ENCODE measurements at places on chromosomes 11 and 22.

GRCh38 chr22:37560608-37561211, 430 bp downstream of the CDC42EP1 start:
- no peak for DNase-seq

DNA sequence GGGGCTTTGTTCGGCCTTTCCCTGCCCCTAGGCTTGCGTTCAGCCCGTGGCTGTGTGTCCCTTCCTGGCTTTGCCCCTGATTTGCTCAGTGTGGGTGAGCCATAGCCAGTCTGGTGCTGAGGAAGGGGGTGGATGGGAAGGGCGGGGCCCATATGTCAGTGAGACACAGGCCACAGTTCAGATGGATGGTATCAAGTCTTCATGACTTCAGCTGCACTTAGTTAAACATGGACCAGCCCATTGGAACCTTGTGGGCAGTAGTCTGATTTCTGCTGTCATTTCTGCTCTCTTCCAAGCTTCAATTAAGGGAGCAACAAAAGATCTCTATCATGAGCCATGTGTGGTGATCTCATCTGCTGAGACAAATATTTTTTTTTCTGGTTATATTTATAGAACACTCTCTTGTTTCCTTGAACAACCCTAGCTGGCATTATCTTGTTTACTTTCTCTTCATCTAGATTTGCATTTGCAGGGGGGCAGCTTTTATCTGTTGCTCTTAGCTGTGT, 21.6 kb upstream of the PEX26 start:
- no peak for DNase-seq

- DNase-seq, result no peak
These were observed 59.9 kb upstream of the C11orf87 start for GRCh38 chr11:109362059-109362458.

DNA sequence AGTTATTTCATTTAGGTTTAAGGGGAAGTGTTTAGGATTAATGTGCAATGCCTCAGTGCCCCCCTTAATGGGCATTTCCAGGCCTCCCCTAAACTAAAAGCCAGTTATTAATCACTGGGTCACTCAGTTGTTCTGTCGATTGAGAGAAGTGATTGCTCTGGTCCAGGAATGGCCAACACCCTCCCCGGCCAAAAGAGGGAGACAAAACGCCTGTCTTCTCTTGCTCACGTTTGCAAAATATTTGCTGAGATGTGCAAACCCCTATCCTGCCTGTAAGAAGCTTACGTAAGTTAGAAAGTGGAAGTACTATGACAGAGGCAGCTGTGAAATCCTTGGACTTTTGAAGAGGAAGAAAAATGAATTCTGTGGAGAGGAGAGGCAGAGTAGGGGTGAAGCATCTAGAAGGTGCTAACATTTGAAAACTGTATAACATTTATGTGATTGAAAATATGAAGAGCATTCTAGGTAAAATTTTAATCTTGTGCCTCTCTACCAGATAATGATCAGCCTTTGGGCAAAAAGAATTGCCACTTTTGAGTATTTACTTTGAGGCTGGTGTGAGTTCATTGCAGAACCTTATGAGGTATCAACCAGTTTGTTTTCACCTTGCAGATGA, 37.7 kb downstream of the NTM start:
- DNase-seq, result no peak

- DNase-seq, result no peak
These were observed 1.6 kb downstream of the APLP2 start for GRCh38 chr11:130071211-130071712.

DNA sequence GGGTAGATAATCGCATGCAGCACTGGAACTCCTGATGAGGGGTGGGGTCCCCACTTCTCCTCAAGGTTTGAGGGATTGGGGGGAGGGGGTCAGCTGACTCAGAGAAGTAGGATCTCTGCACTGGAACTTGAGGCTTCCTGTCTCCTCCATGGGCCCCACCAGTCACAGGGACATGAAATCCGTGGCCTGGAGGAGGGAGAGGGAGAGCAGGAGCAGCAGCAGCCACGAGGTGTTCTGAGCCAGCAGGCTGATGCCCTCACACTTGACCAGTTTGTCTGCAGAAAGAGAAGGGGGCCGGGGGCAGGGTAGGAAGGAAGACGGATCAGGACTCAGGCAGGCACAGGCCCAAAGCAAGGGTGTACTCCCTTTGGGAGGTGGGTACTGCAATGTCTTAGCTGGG, 3.7 kb downstream of the THY1 start:
- no peak for DNase-seq

DNA sequence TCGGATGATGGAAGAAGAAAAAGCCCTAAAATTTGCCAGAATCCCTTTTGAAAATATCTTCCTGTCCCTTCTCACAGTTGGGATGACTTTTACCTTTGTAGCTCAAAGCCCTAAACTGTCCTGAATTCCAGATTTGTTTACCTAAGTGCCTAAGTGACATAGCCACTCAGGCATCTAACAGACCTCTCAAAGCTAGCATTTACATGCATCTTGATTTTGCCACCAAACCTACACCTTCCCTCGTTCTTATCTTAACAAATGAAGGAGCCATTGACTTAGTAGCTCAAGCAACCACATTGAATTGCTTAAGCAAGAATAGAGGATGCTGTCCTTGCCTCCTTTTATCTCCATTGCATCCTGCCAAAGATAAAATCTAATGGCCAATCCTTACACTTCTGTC, 198.4 kb upstream of the NTM start:
- no peak for DNase-seq

- no peak for DNase-seq
These were observed 31.9 kb downstream of the FAM83F start for GRCh38 chr22:40026641-40027040.

GRCh38 chr11:115122274-115122673, 381.9 kb downstream of the CADM1 start:
- DNase-seq, result no peak

DNA sequence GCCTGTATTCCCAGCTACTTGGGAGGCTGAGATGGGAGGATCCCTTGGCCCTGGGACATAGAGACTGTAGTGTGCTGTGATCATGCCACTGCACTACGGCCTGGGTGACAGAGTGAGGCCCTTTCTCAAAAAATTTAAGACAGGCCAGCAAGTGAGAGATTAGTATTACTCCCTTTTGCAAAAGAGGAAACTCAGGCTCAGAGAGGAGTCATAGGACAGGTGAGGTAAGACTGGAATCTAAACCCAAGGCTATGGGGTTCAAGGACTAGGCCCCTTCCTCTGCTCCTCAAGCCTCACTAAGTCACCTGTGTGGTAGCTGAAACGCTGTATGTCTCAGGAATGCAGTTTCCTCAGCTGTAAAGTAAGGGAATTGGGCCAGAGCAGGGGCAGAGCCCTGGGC, 1.6 kb upstream of the P2RY2 start:
- DNase-seq, result no peak

GRCh38 chr11:79541466-79541865, 100.6 kb upstream of the TENM4 start:
- DNase-seq, result no peak

- no peak for DNase-seq
These were observed 35.8 kb downstream of the MAML2 start for GRCh38 chr11:96306933-96307775.

GRCh38 chr11:59189986-59190385, 18.1 kb downstream of the DTX4 start:
- DNase-seq, result no peak

GRCh38 chr11:120424970-120425332, 86.6 kb upstream of the GRIK4 start:
- no peak for DNase-seq

DNA sequence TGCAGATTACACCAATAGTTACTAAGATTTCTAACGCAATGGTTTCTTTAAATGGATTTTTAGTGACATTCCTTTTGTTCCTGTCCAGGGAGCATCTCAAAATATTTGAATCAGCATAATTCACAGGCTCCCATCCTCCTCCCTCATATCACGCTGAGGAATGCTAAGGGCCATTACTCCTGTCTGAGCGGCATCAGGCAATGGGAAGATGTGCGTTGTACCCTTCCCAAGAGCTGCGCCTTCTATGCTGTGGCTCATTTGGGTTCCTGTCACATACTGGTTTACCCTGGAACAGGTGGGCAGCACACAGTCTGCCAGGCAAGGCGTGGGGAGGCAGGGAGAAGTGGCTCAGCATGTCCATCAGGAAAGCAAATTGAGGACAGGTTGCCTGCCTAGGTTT, 121.9 kb downstream of the DBX1 start:
- no peak for DNase-seq

DNA sequence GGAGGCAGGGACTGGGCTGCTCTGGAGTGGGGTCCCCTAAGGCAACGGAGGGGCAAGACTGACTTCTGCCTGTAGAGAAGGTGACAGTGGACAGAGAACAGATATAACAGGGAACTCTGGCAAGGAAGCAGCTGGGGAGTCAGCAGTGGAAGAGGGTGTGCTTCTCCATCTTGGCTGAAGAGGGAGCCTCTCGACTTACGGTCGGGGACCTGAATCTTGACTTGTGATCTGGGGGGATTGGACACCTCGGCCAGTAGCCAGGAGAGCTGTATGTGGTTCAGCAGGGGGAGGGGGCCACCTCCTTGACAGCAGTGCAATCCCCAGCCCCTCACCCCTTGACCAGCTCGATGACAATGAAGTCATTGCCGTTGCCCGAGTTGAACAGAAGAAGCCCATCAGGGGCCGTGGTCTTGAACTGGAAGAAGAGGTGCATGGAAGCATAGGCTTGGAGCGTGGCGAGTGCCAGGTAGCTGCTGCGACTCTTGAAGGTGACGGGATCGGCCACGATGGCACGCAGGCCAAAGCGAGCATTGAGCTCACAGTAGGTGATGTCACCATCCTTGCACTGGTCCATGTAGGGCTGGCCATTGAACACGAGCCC, 60.0 kb downstream of the SLC22A12 start:
- DNase-seq, result no peak

- DNase-seq, result no peak
These were observed 15.0 kb downstream of the AASDHPPT start for GRCh38 chr11:106092446-106092845.

- DNase-seq, result no peak
These were observed 5.9 kb downstream of the DBX1 start for GRCh38 chr11:20154381-20154780.

DNA sequence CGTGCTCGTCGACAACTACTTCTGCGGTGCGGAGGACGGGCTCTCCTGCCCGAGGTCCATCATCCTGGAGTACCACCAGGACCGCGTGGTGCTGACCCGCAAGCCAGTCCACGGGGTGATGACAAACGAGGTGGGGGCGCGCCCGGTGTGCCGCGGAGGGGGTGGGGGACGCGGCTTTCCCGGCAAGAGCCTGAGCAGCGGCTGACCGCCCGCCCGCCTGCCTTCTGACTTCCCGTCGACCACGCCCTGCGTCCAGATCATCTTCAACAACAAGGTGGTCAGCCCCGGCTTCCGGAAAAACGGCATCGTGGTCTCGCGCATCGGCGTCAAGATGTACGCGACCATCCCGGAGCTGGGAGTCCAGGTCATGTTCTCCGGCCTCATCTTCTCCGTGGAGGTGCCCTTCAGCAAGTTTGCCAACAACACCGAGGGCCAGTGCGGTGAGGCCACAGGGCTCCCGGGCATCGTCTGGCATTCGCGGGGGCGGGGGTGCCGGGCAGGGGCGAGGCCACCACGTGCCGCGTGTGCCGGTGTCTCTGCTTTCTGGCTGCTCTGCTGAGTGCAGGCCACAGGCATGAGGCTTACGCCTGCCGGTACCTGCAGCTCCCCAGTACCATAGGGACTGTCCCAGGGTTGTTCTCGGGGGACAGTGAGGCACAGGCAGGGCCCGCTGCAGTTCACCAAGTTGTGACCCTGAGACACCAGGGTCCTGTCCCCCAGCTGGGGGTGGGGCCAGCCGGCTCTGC, 28.5 kb upstream of the MUC5B start:
- DNase-seq, result no peak

- no peak for DNase-seq
These were observed 16.1 kb upstream of the PRSS23 start for GRCh38 chr11:86784241-86784681.

GRCh38 chr11:57568330-57568766, 876 bp upstream of the UBE2L6 start:
- peak; percentile 81 for DNase-seq

DNA sequence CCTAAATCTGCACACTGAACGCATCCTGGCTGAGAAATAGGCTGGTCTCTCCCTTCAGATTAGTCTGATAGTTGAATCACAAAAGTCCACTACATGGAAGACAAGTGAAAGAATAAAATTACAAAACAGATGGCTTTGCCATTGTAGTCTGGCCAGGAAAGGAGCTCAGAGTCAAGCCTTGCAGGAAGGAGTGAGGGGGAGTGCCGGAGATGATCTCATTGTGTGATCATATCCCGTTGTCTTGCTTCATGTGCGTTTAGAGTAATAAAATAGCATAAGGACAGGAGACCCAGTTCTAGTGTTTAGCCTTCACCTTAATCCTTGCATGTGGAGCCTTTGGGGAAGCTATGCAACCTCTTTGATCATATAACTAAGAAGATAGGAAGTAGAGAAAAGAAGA, 666.7 kb upstream of the RAG2 start:
- no peak for DNase-seq

DNA sequence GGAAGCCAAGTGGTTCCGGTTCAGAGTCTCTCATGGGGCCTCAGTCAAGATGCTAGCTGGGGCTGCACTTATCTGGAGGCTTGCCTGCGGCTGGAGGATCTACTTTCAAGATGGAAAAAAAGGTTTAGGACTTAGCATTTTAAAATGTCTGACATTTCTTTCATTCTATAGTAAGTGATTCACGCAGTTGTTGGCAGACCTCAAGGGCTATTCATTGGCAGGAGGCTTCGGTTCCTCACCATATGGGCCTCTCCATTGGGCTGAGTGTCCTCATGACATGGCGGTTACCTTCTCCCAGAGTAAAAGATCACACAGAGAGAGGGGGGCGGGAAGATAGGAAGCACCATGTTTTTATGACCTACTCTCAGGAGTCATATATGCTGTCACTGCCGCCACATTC, 298.0 kb upstream of the PLET1 start:
- DNase-seq, result no peak

DNA sequence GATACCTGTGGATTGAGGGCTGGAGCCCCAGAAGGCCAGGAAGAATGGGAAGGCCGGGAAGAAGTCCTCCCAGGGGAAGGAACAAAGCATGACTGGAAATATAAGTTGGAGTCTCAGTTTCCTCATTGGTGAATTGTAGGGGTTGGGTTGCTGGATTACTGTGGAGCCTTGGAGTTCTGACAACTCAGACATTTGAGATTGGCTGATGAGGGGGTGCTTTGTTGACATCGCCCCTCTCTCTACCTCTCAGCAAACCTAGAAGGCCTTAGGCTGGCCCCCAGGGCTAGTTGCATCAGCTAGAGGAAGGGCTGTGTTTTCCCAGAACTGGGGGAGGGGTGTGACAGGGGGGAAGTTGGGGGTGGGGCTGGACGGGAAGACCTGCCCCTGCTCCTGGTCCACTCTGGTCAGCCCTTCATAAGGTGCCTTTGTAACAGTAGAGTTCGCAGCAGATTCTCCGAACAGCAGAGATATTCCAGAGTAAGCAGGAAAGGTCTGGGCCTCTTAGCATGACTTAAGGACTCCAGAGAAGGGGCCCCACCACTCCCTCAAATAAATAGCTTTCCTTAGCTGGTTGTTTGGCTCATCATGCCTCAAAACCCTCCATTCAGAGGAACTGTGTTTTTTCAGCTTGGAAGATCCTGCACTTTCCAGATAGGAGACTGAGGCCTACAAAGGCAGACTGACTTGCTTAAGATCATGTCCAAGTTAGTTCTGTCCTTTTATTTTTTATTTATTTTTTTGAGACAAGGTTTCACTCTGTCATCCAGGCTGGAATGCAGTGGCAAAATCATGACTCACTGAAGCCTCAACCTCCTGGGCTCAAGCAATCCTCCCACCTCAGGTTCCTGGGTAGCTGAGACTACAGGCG, 12.5 kb upstream of the THRSP start:
- DNase-seq, result no peak
